ENCODE measurements at places on chromosomes 5 and 9.

- no peak for DNase-seq
These were observed 28.5 kb downstream of the GFM2 start for GRCh38 chr5:74738406-74738805.

DNA sequence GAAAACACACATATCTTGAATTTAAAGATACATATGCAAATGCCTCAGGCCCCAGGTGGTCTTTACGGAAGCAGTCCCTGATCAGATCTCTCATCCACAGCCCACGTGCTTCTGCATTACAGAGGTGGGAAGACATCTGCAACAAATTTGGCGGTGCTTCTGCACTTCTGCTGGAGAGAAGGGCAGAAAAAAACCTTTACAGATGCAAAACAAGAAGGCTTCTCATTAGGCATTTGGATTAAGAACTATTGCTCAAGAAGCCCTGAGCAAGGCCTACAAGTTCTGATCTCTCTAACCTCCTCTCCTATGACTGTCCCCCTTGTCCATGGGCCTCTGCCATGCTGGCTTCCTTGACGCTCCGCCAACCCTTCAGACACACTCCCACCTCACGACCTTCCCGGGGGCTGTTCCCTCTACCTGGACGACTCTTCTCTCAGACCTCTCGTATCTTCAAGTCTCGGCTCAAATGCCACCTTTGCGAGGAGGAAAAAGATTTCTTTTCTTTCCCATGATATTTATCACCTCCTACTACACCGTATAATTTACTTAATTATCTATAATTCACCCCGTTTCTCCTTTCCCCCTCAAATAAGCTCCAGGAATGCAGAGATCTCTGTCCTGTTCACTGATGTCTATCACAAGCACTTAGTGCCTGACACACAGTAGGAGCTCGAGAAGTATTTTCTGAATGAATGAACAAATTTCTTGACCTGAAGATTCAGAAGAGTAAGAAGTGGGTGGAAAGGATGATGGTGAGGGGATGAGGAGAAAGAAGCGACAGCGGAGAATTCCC lies 1.1 kb downstream of the MTMR12 start:
- DNase-seq = peak; percentile 41

DNA sequence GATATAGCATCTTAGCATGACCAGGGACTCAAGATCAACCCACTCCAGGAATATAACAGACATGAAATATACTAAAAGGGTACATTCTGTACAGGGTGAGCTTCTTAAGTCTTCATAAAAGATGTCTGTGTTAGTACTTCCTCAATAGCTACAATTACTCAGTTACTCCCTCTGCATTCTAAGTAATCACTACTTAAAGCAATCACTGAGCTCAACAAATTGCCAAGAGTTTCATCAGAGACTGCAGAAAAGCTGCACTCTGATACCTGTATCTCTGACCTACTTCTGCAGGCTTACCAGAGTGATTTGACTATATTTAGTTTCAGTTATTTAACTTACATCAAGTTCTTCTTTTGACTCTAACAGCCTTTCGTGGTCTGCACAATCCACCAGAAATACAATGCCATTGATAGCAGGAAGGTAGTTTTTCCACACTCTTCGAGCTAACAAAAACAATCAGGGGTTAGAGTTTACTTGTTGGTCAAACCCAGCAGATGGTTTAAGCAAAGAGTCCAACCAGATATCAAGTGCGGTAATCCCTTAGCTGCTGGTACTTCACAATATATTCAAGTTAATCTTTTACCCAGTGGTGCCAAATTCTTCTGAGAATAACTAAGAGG lies 23.3 kb downstream of the SAR1B start:
- DNase-seq = no peak

GRCh38 chr5:17738446-17738845 lies 104.2 kb downstream of the TAF11L14 start:
- DNase-seq = no peak

DNA sequence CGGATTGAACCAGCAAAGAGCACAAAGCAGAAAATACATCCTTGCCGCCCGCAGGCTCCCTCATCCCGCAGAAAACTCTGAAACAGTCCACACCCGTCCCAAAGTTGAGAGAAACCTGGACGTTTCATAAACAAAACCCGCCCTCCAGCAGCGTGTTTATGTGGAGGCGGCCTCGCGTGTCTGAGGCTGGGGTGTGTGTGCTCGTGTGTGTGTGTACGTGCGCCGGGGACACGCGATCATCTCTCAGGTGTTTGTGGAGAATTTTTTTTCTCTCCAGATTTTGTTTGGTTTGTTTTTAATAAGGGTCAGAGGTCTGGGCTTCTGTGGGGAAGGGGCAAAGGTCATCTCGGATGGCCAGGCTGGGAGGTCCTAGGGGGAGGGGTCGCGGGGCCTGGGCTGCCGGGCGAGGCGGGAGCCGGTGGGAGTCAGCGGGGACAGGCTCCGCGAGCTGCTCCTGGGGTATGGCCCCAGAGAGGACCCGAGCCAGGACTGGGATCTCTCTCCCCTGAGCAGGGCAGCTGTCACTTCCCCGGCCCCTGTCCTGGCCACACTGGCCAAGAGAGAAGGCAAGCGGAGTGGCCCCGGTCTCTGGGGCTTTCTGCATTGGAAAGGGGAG lies 206.4 kb downstream of the C9orf50 start:
- DNase-seq = peak; percentile 79

GRCh38 chr9:23123048-23123632 lies 676.5 kb downstream of the DMRTA1 start:
- peak; percentile 22 for DNase-seq

DNA sequence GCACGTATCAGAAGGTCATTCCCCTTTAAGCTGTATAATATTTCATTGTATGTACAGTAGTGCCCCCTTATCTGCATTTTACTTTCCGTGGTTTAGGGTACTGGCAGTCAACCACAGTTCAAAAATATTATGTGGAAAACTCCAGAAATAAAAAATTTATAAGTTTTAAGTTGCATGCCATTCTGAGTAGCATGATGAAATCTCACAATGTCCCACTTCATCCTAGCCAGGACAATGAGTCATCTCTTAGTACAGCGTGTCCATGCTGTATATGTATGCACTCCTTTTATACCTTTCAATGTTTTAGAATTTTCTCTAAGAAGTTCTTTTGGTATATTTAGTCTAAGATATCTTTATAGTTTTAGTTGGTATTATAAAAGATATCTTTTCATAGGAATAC lies 115.0 kb upstream of the HAND1 start:
- peak; percentile 55 for DNase-seq

- peak; percentile 90 for DNase-seq
These were observed 7.2 kb upstream of the RPL26L1 start for GRCh38 chr5:172952034-172952511.

All from AG10803 (cell line).